Stimulated activated CD4-positive, alpha-beta T cell treated with anti-CD3 and anti-CD28 coated beads, Interleukin-4, amount 100 ng/mL, for 1 hour (primary cell): ENCODE measurements at places on chromosomes 3 and 15.

DNA sequence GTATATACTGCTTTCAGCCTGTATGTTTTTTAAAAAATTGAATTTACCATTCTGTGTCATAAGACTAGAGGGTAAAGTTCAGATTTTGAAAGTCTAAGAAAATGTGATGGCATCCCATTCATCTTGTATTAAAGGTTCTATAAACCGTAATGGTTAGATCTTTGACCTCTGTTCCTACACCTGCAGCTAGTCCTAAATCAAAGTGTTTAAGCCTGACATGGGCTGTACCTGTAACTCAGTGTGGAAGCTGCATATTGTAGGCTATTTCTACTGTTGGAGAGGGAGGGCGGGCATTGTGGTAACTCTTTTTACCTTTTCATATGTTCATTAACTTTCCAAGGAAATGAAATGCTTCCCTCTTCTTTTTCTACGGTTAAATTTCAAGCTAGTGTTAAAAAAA lies 53.9 kb downstream of the ARHGEF26 start:
- DNase-seq, result no peak

- DNase-seq, result no peak
Measured at GRCh38 chr15:42057799-42058646, 36.3 kb downstream of the PLA2G4D start.

GRCh38 chr3:79161941-79162340 lies 605.9 kb downstream of the ROBO1 start:
- no peak for DNase-seq

DNA sequence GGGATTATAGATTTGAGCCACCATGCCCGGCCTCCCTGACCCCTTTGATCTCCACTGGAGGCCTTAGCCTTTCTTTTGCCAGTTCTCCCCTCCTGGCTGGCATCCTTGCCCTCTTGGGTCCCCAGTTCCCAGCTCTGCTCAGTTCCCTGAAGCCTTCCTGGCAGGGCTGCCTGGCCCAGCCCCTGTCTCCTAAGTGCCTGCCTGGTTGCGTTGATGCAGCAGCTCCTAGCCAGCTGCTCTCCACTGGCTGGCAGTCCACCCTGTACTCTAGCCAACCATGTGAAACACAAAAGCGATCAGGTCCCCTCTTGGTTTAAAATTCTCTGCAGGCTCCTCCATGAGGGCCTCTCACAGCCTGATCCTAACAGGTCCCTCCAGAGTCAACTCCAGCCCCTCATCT lies 184.7 kb downstream of the RAB11A start:
- no peak for DNase-seq

DNA sequence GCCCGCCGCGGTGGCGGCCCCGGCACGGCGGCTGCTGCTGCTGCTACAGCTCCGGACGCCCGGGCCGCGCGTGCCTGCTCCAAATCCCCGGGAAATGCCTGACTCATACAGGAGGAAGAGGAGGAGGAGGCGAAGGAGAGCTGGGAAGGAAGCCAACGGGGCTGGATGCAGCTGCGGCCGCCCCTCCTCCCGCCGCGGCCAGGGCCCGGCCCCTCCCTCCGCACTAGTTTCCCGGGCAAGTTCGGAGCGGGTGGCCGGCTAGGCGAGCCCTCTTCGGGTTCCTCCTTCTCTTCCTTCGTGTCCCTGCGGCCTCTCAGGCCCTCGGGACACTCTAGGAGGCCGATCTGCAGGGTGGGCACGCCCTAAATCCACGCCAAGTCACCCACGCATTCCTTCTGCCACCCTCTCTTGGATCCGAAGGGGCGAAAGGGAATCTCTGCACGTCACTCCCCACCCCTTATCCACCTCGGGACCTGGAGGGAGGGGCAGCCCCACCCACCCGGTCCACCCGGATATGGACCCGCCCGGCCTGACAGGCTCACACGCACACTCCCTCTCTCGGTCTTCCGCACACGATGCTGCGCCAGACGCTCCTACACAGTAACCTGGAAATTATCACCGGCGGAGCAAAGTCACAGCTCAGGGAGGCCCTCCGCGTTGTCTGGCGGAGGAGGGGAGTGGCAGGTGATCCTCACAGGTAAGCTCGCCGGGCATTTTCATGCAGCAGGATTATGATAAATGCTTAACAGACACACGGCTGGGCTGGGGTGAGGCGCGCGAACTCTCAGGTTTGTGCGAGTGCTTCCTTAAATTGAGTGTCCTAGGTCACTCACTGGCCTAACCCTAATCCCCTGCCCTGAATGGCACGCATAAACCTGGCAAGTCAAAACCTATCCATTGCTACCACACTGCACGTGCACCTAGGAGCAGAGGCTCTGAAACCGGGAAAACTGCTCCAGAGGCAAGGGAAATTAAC lies at the start of the genes OSBPL10 and ZNF860:
OSBPL10 (minus strand) TSS at position 57 of the 976 bp plus-strand sequence. CDS start 83 bp downstream, outside the sequence.
ZNF860 (plus strand) TSS at position 545 of the 976 bp plus-strand sequence. CDS start 7,330 bp downstream, outside the sequence.
- peak; percentile 37 for DNase-seq

- DNase-seq, result no peak
Measured at GRCh38 chr3:61847784-61848462, 286.6 kb downstream of the PTPRG start.

DNA sequence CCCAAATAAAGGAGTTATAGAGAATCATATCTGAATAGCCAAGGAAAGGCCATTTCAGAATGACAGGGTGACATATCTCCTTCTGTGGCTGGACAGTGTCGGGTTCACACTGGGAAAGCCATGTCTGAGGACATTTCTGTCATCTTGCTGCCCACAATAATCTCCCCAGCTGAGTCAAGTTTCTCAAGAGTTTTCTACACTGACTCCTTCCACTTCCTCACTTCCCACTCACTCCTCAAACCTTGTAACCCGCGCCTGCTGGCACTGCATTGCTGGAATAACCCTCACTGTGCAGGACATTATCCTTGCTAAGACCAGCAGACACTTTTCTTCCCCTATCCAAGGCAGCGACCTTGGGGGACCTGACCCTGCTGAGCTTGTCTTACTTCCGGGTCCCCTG lies 5.3 kb upstream of the INSYN1 start:
- DNase-seq, result no peak
